ENCODE measurements at places on chromosomes 2 and 18.

DNA sequence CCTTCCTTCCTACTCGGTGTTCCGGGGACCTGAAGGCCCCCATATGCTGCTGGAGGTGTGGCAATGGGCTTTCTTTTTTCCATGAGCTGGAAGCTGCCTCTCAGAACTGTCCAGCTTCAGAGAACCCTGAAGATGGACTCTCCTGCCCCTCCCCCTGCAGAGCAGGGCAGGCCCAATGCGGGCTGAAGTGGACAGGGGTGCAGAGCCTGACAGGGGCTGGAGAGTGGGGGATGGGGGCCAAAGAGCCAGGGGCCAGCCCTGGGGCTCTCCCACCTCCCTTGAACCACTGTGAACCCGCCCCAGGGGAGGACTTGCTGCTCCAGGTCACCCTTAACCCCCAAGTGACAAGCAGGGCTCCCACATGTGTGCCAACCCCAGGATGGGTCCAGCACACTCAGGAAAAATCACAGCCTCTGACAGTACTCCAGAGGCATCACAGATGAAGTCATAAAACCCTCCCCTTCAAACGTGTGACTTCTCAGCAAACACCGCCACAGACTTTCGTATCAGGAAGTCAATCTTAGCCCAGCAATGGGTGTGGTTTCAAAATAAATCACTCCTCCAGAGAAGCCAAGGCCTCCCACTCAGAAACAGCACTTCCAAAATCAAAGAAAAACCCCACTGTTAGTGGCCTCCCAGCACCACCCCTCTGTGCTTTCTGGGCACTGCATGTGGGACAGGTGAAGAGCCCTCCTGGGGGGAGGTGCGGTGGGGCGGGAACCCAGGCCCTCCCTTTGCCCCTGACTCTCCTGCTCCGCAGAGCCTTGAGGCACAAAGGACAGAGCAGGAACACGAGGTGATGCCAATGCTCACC, 135.8 kb downstream of the HDAC4 start:
- DNase-seq: no peak

- DNase-seq: no peak
Measured at GRCh38 chr2:39469807-39470206, 32.7 kb upstream of the MAP4K3 start.

DNA sequence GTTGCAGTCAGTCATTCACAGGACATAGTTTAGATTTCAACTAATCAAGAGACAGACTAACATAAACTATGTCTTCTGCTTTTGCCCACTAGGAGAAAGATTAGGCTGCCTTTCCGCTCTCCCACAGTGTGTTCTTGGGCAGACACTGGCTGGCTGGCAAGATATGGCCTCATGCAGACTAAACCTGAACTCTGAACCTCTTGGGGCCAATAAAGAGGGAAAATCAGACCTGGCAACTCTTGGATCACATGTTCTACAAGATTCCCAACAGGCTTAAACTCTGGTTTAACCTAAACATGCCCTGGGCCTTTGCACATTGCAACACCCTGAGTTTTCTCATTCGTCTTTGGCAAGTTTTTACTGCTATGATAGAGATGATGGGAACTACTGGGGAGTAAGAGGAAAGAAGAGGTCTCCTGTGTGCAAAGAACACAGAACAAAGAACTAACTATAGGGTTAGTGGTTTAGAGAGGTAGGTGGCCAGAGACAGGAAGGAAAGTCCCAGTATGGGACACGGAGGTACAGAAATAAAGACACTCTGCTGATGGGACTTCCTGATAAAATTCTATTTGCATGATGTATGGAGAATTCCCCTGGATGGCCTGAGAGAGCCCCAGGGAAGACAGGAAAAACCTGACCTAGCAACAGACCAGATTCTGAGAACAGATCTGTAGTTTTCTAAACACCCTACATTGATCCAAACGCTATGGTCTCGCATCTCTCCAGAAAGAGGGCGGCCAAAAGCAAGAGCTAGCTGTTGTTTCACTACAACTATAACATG, 2.0 kb upstream of the ATRAID start:
- no peak for DNase-seq

DNA sequence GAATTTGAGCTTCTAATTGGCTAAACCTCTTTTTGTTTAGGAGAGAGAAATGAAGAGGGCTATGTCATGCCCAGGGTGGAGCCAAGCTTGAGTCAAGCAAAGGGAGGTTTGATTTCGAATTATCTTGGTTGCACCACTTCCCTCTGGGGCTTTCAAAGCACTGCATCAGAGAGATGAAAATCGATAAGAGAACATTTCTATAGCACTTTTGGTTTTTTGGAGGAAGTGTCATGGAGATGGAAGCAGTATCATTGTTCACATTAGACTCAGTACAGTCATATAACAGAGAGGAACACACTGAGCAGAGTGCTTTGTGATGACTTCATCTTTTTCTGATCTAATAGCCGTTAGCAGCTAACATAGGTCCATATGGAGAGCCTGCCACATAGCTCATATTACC, 120.3 kb upstream of the UXS1 start:
- DNase-seq: no peak

DNA sequence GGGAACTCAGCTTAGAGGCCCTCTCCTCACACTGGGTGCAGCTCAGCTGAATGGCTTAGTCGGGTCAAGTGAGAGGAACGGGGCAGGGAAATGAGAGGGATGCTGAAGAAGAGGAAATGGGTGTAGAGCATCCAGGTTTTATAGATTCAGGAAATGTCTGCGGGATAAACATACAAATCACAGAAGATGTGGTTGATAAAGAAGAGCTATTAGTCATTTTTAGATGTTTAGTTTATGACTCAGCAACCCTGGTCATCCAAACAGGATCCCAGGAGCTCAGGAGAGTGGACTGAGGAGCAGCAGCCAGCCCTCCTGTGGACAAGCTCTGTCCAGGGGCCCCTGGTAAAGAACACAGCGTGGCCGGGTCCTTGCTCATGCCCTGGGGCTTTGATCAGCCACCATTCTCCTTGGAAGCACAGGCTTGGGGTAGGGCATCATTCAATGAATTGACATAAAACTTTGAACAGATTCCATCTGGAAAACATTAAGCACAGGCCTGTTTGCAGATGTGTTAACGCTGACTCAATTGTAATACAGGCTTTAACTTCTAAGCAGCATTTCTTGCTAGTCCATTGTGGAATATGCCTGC, 83.0 kb downstream of the NPAS2 start:
- no peak for DNase-seq

DNA sequence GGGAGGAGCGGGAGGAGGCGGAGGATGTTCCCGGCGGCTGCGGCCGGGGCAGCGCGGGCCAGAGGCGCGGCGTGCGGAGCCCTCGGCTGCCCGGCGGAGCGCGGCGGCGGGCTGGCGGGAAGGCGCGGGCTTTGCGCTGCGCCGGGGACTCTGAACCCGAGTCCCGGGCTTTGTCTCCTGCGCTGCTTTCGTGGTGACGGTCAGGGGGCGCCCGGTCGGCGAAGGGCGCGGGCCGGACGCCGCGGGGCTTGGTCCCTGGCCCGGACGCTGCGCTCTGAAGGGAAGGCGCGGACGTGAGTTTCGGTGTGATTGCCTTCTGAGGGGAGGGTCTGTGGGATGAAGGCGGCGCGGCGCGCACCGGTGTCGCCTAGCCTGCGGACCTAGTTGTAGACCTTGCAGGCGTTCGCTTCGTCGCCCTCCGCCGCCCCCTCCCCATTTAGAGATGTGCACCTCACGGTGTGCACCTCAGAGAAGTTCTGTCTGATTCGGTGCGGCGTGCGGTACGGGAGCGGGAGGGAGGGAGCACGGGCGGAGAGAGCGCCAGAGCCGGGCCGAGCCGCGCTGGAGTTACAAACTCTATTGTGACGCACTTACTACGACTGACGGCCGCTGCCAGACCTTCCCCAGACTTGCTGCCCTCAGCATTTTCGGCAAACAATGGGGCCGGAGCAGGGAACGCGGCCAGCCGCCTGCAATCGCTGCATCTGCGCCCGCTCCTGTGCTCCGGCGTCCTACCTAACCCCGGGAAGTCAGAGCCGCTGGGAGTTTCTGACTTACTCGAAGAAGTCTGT, 2.1 kb downstream of the BCL2L11 start:
- peak; percentile 54 for DNase-seq

DNA sequence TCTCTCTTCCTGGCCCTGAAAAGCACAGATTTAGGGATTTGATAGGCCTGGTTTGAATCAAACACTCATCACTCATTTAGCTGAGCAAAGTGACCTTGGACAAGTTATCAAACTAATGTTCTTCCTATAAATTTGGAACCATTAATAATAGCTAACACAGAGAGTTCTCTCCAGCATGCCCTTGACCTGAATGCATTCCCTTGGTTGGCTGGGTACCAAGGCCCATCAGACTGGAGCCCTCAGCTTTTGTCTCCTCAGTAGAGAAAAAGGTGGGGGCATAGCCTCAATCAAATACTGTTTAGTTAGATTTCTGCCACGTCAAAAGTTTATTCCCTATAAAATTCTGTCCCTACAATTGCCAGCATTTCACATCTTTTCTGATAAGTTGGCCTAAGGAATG, 13.8 kb upstream of the MRPL19 start:
- DNase-seq: no peak

DNA sequence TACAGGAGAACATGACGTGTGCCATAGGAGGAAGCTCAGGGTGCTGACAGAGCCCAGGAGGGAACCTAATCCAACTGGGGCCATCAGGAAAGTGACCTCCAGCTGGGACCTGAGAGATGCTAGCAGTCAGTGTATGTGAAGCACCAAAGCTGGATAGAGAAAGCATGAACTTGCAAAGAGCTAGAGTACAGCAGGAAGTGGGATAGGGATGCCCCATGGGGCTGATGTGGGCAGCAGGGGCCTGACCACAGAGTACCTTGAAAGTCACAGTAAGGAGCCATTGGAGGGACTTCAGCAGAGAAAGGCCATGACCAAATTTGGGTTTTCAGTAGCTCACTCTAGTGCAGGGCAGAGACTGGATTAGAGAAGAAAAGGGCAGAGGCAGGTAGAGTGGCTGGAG, 91.6 kb upstream of the TTC39C start:
- DNase-seq: no peak

GRCh38 chr2:207750345-207750744, 19.4 kb downstream of the FZD5 start:
- no peak for DNase-seq

DNA sequence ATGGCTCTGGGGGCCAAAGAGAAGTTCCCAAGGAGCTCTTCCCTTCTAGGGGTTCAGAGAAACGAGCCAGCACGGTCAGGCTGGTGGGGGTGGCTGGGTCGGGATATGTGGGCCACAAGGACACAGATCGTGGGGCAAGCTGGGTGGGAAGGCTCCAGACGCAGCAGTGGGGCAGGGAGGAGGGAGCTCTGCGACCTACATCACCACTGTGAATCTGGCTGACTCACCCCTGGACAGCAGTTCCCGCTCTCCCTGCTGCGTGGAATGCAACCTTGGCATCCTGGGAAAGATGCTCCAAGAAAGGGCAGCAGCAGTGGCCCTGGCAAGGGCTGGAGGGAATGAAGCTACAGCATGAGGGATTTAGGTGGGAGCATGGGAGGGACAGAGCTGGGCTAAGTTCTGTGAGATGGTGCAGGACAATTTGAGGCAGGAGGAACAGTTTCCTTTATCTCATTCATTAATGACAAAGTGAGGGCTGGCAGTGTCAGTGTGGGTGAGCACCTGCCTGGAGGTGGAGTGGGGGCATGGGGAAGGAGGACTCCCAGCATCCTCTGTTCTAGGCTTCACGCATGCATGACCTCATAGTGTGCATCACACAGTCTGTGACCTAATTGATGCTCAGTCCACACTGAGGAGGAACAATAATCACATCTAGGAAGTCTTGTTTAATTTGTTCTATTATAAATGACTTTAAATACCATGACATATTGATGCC, 25.0 kb downstream of the CELF4 start:
- no peak for DNase-seq

GRCh38 chr2:100291152-100291970, 30.9 kb downstream of the LONRF2 start:
- DNase-seq: peak; percentile 31

- DNase-seq: no peak
Measured at GRCh38 chr2:222865301-222865700, 4.5 kb downstream of the ACSL3 start.

DNA sequence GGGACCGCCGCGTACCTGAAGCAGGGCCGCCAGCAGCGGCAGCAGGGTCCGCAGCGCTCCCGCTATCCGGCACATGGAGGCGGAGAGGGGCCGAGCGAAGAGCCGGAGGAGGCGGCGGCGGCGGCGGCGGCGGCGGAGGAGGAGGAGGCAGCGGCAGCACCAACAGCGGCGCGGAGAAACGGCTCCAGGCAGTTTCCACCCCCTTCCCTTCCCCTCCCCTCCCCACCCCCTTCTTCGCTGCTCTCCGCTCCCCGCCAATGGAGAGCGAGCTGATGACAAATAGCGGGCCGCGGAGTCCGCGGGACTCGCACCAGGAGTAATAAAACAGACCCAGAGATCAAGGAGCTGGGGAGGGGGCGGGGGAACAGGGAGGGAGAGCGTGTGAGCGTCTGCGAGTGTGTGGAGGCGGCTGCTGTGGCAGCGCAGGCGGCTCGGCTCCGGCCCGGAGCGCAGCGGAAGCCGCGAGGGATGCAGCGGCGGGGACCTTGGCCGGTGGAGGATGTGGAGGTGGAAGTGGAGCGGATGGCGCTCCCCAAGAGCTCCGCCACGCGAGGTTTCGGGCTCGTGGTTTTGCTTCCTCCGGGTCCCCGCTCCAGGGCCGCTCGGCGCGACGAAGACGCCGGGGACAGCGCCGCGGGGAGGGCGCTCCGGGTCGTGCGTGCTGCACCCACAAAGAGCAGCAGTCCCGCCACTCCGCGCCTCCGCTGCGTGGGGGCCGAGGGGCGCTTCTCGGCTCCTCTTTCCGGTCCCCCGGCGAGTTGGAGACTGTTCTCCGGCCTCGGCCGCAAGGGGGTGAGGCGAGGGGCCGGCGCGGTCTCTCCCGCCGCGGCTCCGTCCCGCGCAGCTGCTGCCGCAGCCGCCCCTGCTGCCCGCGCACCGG, at the start of gene CDH2:
Gene CDH2 (minus strand): TSS at position 183 of the 880 bp plus-strand sequence. CDS start 108 bp downstream, at position 75.
- peak; percentile 75 for DNase-seq

DNA sequence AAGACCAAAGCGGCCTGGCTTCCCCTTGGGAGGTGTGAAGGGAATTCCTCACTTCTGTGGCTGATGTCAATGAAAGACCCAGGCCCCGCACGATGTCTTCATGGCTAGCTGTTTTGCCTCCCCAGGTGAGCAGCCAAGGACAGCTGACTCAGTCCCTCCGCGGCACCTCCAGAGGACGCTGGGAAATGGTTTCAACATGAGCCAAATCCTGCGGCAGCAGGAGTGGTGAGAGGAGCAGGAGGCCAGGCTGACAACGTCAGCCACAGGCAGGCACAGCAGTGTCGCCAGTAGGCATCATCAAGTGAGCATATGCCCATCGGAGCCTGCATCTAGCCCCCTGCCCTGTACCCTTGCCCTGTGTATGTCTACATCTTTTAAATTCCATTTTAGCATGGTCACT, 156.4 kb upstream of the RAB6C start:
- DNase-seq: no peak

DNA sequence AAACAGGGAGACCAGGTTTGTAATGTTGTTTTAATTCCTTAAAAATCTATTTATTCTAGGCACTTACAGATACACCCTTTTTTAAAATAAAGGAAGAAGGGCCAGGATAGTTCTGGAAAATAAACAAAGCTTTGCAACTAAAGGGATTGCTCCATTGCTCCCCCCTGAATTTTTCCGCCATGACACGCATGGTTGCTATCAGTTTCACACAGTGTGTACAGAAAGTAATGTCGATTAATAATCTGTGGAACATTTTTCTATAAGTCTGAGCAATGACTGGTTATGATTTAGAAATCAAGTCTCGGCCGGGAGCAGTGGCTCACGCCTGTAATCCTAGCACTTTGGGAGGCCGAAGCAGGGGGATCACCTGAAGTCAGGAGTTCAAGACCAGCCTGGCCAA, 90.8 kb downstream of the GAREM1 start:
- DNase-seq: no peak
